Sigmoid colon (tissue), 7 donors: ENCODE measurements at places on chromosomes 4 and X.

GRCh38 chr4:75834095-75834771 is 68.0 kb downstream of the PPEF2 start:
- no peak for DNase-seq

GRCh38 chr4:169682372-169683047 is 62.1 kb downstream of the CLCN3 start:
- no peak for DNase-seq

- DNase-seq = no peak
These were observed 63.4 kb upstream of the GC start for GRCh38 chr4:71847300-71847699.

DNA sequence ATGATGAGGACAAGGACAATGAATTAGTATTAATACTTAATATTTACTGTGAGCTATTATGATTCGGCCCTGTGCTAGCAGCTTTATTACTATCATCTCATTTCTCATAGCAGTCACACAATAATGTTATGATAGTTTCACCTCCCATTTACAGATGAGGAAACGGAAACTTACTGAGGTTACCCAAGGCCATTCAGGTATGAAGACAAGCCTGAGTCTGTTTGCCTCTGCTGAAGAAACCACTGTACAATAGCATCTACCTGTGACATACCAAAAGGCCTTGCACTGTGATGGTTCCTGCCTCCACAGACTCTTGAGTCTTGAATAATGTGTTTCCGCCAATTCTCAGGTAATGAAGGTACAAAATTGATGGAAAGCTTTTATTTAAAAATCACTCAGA is 248.5 kb downstream of the NPFFR2 start:
- DNase-seq = no peak

GRCh38 chrX:21255032-21255618 is 119.1 kb upstream of the CNKSR2 start:
- no peak for DNase-seq

DNA sequence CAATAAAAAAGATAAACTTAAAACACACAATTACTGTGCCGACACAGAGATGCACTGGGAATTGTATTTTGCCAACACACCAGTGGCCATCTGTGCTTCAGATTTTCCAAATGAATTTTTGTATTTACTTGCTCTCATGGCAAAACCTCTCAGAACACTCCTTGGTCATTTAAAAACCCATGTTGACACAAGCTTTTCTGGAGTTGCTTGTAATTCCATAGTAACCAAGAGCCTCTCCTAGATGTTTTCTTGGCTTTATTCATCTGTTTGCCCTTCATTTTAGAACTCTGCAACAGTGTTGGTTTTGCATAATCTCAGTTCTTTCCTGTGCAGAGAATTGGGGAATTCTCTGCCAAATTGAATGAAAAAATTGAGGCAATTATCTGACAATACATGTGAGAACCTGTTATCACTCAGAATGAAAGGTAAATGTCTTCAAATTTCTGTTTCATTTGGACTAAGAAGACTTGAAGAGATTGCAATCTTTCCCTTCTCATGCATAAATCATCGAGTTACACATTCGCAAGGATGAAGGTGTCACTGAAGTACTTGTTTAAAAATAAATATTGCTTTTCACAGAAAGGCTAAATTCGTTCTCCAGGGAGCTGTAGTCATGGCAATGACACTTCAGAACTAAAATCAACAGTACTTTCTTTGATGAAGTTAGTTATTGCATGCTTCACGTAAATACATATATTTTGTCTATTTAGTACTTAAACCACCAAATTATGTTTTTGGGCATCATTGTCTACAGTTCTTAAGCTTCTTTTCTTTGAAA is 301.8 kb upstream of the CTSO start:
- DNase-seq = no peak

GRCh38 chr4:136395212-136395722 is 1137.0 kb downstream of the PCDH18 start:
- no peak for DNase-seq

DNA sequence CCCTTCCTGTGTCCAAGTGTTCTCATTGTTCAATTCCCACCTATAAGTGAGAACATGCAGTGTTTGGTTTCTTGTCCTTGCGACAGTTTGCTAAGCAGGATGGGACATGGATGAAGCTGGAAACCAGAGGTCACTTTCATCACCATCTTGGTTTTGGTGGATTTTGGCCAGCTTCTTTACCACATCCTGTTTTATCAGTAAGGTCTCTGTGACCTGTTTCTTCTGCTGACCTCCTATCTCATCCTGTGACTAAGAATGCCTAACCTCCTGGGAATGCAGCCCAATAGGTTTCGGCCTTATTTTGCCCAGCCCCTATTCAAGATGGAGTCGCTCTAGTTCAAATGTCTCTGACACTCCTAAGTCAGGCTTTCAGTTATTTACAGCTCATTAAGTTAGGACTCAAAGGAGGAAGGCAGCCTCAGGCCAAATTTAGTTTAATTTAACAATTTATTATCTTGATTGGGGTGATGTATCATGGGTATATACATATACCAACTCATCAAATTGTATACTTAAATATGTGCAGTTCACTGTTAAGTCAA is 169.9 kb upstream of the NDP start:
- DNase-seq = no peak

GRCh38 chr4:37620176-37620575 is 66.0 kb downstream of the RELL1 start:
- DNase-seq = no peak

DNA sequence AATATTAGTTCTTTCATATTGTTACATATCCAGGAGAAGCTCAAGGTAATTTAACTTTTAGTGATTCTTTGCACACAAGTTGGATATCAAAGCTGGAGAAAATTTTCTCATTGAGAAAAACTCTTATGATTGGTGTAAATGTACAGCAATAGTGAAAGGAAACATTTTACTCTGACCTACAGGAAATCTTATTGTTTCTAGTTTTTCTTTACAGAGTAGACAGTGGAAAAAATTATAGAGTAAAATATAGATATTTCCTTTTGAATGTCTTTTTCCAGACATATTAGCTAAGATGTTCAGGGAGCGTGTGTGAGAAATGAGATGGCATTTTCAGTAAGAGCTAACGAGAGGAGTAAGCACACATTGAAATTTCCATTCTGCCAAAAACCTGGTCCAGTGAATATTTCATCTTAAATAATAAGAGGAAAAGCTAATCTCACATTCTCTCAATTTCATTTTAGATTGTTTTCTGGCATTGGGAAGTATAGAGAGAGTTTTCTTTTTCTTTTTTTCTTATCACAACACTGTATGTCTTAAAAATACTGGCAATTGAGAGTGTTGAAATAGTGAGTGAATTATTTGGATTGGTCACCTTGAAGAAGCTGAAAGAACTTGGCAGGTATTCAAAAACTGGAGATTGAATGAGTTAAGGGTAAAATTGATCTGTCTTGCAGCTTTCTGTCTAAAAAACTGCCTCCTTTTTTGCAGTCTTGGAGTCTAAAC is 15.6 kb upstream of the ATP8A1 start:
- no peak for DNase-seq
